ENCODE measurements at places on chromosomes 4 and X.

- no peak for DNase-seq
Observed at GRCh38 chr4:152975380-152976211, 39.5 kb downstream of the FHDC1 start.

- no peak for DNase-seq
Observed at GRCh38 chrX:20969565-20969964, 404.7 kb upstream of the CNKSR2 start.

DNA sequence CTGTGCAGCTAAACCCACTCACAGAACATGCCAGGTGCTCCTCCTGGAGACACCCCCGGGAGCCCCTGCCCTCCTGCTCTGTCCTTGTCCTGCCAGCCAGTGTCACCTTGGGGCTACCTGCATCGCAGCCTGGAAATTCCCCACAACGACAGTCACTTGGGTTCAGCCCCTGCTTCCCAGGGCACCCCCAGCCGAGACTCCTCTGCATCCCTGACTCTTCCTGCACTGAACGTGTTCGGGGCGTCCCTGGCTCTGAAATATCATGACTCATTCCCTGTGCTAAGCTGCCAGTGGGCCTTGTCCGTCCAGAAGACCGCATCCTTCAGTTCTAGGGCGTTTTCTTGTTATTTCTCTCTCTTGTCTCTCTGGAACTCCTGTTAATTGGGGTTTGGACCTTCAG is 5.8 kb downstream of the CFAP99 start:
- no peak for DNase-seq

GRCh38 chrX:55598333-55598732 is 24.9 kb upstream of the FOXR2 start:
- no peak for DNase-seq

GRCh38 chrX:20263474-20263873 is 3.2 kb downstream of the RPS6KA3 start:
- peak; percentile 77 for DNase-seq

- DNase-seq = no peak
Observed at GRCh38 chr4:116180157-116180601, 905.2 kb downstream of the TRAM1L1 start.

DNA sequence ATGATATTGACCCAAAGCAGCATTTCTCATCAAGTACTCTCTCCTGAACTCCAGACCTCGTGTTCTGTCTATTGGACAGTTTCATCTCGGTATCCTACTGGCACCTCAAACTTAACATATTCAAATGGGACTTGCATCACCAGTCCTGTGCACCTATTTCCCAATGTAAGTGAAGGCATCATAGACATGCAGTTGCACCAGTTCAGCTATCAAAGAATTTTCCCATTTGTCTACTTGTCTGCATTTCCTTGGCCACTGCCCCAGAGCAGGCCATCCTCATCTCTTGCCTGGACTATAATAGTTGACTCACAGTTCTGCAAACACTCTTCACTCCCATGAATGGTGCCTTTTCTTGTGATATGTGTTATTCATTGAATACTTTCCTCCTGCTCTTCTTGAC is 11.3 kb upstream of the LIMCH1 start:
- no peak for DNase-seq

- peak; percentile 41 for DNase-seq
Observed at GRCh38 chrX:51893931-51894696, 691 bp downstream of the MAGED1 start.

GRCh38 chrX:21975812-21976211 is 35.3 kb downstream of the SMS start:
- DNase-seq = no peak

DNA sequence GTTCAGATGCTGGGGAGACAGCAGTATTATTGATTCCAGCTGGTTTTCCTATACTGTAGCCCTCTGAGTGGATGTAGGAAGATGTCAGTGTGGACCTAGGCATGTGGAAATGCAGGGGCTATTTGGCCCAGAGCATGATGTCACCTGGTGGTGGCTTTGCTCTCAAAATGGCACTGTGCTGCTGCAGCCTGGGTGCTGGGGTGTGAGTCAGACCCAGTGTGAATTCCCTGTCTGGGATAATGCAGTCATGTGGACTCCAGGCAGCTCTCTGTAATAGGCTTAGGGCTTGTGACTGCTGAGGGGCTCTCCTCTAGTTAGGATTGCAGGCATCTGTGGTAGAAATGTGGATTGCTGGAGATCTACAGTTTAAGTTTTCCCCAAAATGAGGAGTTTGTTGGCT is 70.7 kb downstream of the DCAF8L2 start:
- DNase-seq = no peak

DNA sequence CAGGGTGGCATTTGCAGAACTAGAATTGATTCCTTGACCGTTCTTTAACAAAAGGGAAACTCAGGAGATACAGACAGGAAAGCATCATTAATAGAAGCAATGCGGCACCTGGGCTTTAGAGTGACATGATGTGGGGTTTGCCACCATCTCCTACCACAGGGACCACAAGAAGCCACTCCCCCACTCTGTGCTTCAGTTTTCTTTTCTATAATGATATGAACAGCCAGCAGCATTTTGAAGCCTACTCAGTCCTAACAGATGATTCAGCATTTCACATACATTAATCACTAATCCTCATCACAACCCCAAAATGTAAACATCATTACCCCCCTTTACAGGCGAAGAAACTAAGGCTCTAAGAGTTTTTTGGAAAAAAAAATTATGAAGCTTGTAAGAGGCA is 22.9 kb downstream of the CCDC149 start:
- DNase-seq = no peak

- DNase-seq = no peak
Observed at GRCh38 chr4:12139296-12139695, 710.6 kb upstream of the HS3ST1 start.

DNA sequence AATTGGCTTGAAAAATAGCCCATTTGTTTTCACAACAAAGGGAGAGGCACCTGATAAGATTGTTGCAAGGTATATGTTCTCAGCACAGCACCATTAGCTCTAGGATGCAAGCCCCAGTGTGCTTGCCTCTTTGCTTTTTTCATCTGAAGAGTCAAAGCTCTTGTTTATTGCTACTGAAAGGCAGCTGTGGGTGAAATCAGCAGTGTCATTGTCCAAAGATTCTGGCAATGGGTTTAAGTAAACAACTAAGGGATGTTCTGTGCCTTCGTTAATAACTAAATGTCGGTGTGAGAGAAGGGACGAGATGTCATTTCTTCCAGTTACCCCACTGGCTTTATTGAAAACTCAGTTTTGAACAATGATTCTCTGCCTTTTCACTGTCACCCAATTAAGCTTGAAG is 567.7 kb downstream of the KCNIP4 start:
- DNase-seq = no peak

DNA sequence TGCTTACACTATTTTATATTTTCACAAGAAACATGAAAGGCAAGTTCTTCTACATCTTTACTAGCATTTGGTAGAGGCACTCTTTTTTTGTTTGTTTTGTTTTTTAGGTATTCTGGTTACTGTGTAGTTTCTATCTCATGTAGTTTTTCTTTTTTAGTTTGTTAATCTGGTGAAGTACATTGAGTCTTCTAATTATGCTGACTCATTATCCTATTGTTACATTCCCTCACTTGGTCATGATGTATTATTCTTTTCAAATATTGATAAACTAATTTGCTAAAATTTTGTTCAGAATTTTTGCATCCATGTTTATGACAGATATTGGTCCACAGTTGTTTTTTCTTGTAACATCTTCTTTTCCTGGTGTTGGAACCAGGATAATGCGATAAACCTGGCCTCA is 4.7 kb downstream of the GK2 start:
- DNase-seq = no peak

DNA sequence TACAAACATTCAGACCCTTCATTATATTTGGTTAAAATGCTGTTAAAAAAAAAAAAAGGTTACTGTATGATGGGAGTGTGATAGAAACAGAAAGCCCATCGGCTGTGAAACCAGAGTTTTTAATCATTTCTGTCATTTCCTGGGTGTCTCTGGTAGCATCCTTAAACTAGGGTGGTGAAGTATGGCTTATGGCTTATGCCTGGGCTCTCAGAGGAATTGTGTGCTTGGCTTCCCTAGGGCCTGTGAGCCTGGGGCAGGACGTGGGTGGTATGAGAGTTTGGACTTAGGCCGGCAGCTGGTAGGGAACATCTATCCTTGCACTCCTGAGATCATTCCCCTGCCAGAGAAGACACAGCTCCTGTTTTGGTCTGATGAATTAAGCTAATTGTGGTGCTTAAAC is 52.2 kb downstream of the DCUN1D4 start:
- DNase-seq = no peak

- DNase-seq = peak; percentile 40
Observed at GRCh38 chrX:41933546-41933945, 10.2 kb upstream of the CASK start.

GRCh38 chr4:54090804-54091623 is 8.9 kb upstream of the GSX2 start:
- peak; percentile 60 for DNase-seq

DNA sequence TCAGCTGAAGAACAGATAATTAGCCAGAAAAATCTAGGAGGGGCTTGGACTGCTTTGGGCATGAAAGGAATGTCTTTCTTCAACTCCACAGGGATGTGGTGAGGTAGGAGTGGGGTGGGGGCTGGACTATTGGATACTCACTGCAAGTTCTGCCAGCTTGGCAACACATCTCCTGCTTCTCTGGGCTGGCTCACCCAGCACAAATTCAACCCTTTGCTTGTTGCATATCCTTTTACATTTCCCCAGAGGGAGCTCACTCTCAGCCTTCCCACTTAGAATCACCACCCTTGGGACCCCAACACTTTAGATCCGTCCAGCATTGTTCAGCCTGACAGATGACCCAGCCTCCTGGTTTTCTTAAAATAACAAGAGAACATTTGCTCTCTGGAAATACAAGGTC is 120.6 kb downstream of the KDR start:
- no peak for DNase-seq

DNA sequence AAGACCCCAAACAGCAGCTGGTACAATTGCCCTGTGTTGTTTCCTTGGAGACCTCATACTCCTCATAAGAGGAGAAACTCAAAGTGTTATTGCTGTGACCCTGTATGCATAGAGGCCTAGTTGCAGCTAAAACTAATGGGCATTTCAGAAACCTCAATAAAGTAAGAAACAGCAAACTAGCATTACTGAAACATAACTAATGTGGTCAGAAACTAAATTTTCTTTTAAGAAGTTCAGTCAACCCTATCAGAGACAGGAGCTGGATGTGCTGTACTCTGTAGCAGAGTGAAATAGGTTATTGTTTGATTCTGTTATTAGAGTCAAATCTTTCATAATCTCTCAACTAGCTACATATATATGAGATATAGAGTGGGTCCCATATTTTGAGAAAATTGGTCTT is 257.5 kb upstream of the IRS4 start:
- no peak for DNase-seq

- DNase-seq = no peak
Observed at GRCh38 chrX:154441984-154442707, 1.8 kb upstream of the FAM50A start.

DNA sequence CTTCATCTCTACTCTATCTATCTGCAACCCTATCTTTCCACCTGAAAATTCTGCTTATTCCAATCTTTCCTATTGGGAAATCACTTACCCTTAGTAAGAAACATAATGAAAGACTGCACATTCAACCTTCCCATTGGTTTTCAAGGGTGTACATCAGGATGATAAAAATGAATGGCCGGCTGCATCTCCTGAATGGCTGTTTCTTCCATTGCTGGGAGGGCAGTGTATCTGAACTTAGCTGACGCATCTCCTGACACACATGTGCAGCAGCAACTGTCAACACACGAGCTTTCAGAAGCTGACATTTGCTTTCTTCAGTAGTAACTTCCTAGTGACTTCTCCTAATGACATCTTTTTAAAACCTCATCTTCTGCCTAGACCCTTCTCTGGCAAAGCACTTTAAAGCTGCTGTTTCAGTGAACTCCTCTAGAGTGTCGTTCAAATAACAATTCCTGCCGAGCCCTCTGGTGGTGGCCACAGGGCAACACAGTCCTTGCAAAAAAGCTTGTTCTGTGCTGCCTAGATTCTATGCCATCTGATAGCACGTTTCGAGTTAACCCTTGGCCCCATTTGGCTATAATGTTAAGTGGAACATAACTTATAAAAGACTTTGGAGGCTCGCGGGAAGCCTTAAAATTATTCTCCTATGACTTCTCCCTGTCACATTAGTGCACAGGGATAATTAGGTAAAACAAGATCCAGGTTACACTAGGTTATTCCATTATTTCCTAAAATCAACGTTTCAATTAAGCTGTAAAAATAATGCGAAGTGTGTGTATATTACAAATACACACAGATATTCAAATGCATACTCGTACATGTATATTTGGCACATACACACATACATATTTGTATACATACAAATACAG is 2340.7 kb downstream of the PCDH7 start:
- no peak for DNase-seq

GRCh38 chr4:182134261-182134660 is 108.9 kb upstream of the TENM3 start:
- no peak for DNase-seq

DNA sequence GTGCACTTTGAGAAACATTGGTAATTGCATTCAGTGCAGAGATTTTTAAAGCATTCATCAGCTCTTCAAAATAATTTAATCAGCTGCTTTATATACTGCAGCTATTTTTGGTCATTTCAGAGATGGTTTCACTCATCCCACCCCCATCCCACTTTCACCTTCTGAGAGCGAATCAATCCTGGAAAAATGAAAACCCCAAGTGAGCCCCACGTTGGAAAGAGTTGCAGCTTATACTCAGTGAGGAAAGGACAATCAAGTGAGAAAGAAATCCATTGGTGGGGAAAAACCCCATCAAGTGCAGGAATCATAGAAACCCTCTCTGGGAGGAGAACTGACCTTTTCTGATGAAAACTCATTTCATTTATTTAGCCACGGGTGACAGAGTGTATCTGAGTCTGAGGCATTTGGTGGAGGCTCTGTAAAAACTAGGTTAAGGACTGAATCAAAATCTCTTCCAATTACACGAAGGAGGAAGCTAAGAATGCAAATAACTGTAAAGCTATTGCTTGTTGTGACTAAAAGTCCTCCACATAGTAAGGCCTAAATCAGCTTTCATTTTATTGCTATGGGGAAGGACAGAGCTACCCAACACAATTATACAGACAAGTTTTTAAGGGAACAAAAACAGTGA is 240.4 kb upstream of the PGRMC2 start:
- DNase-seq = no peak

DNA sequence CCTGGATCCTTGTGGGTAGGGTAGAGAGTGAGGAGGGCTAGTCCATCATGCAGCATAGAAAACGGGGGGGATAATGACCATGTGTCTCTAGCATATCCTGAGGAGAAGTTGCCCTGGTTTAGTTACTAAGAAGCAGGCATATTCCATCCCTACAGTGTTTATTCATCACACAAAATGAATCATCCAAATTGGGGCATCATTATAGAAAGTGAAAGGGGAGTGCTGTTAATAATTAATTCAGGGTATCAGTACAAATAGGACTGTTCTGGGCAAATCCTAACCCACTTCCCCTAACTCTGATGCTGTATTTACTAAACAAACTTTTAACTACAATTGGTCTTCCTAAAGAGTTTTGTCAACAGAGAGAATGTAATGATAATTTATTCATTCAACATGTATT is 281.1 kb upstream of the ARX start:
- no peak for DNase-seq

- DNase-seq = peak; percentile 61
Observed at GRCh38 chr4:152255437-152255836, 280.5 kb downstream of the FBXW7 start.

GRCh38 chr4:139955600-139955999 is 198.4 kb downstream of the MAML3 start:
- no peak for DNase-seq

All from CD8-positive, alpha-beta T cell (primary cell).